ENCODE measurements at places on chromosomes 7 and 10. TPM values are rescaled to one million over a fixed set of nuclear protein-coding genes. Genes with fewer than 3 reads are reported as not detected.

- no peak for DNase-seq
Observed at GRCh38 chr10:133528296-133528844, 1.2 kb downstream of the CYP2E1 start.

DNA sequence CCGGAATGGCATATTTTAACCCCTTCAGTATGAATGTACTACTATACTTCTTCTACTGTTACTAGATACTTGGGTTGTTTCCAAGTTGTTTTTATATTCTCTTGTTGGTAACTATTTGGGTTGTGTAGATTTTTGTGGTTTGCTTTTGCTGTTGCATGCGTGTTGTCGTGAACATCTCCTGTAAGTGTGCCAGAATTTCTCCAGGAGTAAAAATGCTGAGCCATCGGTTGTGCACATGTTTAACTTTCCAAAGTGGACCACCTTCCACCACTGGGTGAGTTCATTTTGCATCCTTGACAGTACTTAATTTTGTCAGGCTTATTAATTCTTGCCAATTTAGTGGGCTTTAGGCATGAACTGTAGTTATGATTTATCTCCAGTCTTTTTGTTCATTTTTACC, 47.9 kb downstream of the CSGALNACT2 start:
- DNase-seq = no peak

DNA sequence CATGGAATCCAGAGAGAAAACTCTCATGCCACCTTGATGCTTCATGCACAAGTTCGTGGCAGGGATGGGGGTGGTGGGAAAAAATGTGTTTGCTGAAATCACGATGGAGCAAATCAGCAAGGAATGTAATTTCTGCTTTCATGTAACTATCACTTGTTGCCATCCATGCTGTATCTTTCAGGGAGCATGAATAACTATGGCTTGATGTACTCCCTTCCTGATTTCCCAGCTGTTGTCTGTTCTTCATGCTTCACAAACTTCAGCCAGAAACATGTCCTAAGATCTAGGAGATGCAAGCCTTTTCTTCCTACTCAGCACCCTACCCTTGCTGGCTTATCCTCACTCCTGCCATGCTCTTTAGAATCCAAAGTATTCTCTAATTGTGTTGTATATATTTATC, 64.0 kb downstream of the LRRC4 start:
- DNase-seq = peak; percentile 40

GRCh38 chr10:5840314-5841307, 27.4 kb upstream of the GDI2 start:
- DNase-seq = peak; percentile 85

- no peak for DNase-seq
Observed at GRCh38 chr7:30433082-30433481, 45.5 kb downstream of the NOD1 start.

DNA sequence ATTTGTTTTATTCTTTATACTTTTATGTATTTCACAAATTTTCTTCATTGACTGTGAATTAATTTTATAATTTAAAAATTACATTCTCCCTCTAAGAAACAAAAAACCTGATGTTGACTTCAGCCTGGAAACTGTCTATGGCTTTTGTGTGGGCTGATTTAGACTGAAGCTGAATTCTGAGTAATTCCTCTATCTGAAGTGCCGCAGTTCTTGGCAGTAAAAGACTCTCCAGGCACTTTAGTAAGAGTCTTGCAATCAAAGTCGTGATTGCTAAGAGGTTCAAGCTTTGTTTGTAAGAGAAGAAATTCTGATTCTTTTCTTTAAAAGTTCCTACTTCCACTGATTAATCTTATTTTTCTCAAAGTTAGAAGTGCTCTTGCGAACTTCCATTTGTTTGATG, 3.4 kb upstream of the CEP41 start:
- no peak for DNase-seq

DNA sequence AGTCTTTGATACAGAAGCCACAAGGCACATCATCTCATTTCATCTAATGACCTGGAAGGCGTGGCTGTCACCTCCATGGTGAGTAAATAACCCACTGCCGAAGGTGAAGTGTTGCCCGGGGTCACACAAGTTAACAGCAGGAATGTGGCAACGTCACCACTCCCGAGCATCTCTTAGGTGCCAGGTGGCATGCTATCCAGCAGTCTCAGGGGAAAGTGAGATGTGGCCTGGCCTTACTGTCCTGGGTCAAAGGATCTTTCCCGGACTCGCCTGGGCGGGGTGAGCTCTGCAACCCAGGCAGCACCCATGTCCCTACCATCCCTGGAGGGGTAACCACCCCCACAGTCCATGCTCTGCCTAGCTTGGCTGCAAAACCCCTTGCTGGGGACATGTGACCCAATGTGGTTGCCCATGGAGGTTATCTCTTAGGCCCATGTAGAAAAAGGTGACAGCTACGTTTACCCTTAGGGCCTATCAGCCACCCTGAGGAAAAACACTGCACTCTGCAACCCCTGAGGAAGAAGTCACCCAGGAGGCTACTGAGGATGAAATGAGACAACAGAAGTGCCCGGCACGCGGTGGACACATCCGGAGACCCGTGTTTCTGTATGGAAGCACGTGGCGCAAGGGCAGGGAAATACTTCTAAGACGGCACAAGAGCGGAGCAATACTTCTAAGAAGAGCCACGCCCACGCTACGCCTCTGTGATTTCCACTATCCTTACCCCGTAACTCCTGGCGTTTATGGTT, 52.0 kb downstream of the BAIAP2L1 start:
- DNase-seq = no peak

The PLAC9 gene
- total RNA-seq = 4.7 TPM

Data from SJCRH30 (cell line).